ENCODE measurements at places on chromosomes 7 and 10.

GRCh38 chr10:114100848-114101741, 57.4 kb downstream of the ADRB1 start:
- peak; percentile 50 for DNase-seq

GRCh38 chr7:159070431-159071148, 74.1 kb downstream of the VIPR2 start:
- peak; percentile 6 for DNase-seq

- DNase-seq, result no peak
Measured at GRCh38 chr7:120876922-120877321, 19.0 kb upstream of the TSPAN12 start.

DNA sequence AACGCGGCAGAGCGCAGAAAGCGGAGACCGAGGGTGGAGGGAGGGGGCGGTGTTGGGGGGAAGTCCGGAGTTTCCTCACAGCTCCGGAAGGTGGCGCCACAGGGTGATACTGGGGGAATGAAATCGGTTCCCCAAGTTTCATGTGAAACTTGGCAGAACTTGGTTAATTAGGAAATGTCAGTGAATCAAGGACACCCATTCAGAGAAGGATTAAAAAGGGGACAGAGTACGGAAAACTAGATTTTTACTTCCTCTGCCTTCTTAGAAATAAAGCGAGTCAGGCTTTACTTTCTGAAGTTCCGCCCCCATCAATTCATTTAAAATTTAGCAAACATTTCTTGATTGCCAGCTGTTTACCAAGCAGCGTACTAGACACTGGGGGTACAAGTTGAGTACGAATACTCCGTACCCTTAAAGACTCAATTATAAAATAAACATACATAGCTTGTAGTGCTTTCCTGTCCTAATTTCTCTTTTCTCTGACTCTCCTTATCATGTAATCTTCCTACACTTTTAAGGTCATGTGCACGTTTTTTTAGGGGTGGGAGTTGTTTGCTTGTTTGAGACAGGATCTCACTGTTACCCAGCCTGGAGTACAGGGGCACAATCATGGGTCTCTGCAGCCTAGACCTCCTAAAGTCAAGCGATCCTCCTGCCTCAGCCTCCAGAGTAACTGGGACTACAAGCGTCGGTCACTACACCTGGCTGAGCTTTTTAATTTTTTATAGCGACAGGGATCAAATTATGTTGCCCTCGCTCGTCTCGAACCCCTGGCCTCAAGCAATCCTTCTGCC, 644 bp upstream of the ABI1 start:
- DNase-seq, result no peak
